ENCODE measurements at places on chromosomes 3 and 15.
A peak's percentile ranks its signal among the peaks of the same experiment; 100 is the strongest.

GRCh38 chr3:139292192-139292591, 51.6 kb upstream of the MRPS22 start:
- DNase-seq: no peak

DNA sequence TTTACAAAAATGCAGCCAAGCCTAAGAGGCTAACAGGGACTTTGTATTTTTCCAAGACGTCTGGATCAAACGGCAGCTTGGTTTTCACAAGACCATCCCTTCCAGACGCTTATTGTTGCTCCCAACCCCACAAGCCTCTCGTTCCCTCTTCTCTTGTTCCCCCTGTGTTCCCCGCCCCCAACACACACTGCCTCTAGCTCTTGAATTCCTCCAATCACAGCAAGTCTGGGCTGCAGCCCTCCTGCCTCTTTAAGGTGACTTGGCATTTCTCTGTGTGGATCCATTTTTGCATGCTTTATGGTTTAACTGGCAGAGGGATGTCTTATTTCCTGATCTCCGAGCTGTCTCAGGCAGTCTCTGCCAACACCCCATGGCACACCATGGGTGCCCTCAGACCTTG, 182.2 kb downstream of the ABHD5 start:
- no peak for DNase-seq

DNA sequence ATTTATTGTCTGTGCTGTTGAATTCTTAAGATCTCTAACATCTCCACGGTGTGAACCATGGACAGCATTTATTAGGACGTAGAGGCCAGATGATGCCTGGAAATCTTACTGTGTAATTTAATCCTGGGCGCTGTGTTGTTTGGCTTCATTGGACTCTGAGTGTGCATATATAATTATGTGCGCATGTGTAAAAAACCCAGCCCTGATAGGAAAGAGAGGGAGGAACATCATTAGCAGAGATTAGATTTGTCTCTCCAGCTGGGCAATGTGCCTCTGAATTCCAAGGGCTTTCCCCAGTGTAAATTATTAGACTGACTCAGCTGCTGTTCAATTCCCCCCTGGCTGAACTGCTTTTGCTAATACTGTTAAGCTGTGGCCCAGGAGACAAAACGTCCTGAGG, 39.6 kb downstream of the MAP3K13 start:
- peak; percentile 85 for DNase-seq

- no peak for DNase-seq
These were observed 51.3 kb downstream of the GPD1L start for GRCh38 chr3:32157600-32158264.

DNA sequence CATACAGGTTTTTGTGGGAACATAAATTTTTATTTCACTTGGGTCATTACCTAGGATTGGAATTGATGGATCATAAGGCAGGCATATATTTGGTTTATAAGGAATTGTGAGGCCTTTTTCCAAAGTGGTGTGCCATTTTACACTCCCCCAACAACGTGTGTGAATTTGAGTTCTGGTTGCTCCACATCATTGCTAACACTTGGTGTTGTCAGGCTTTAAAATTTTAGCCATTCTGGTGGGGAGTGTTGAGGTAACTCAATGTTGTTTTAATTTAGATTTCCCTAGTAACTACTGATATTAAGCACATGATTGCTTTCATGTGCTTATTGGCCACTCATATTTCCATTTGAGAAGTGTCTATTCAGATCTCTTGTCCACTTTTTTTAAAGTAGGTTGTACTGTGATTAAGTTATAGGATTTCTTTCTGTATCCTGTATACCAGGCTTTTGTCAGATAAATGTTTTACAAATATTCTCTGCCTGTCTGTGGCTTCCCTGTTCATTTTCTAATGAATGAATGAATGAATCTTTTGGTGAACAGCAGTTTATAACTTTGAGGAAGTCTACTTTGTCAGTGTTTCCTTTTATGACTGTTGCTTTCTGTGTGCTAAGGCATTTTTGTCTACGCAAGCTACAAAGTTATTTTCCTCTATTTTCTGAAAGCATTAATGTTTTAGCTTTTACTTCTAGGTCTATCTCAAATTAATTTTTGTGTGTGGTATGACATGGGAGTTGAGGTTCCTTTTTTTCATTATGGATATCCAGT, 17.9 kb upstream of the NR2C2 start:
- no peak for DNase-seq

Data from WERI-Rb-1 (cell line).